Nephron progenitor cell (in vitro differentiated cells): ENCODE measurements at places on chromosomes 12 and 14.

DNA sequence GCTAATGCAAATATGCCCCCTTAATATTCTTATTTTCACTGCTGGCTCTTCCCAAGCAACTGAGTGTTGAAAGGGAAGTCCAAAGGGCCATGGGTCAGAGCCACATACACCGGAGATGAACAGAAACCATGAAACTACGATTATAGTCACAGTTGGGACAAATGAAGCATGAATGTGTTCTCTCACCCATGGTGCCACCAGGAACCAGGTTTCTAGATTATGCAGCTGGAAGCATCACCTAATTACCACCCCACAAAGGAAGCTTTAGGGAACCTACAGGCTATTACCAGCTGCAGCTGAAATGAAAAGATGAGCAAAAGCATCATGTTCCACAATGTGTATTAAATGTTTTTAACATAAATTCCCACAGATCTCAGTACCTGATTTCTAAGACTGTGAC lies 15.4 kb downstream of the TMTC1 start:
- no peaks in the 10 kb centered on the region for H3K4me1 ChIP-seq
- H3K27me3 ChIP-seq = no peaks in the 10 kb centered on the region
- H3K4me3 ChIP-seq = no peak overlapping the region
- no peak for DNase-seq
- H3K36me3 ChIP-seq = no peaks in the 10 kb centered on the region
- no peak overlapping the region for H3K27ac ChIP-seq

GRCh38 chr12:96786791-96787190 lies 120.3 kb upstream of the NEDD1 start:
- H3K36me3 ChIP-seq = no peaks in the 10 kb centered on the region
- no peak for DNase-seq
- H3K27me3 ChIP-seq = peaks cover 3% of the 10 kb centered on the region
- H3K27ac ChIP-seq = no peak overlapping the region

DNA sequence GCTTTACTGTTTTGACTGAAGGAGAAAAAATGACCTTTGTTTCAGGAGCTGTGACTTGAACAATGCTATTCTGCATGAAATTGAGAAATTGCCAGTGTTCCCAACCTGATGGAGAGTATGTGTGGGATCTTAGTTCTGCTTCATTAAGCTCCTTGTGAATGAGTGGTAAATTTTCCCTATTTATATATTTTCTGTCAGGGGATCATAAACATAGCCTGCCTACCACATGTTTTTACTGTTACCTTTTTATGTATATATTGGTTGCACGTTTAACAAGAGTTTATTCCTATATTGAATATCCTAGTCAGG lies 271.7 kb downstream of the PDZRN4 start:
- no peak overlapping the region for H3K4me3 ChIP-seq
- peaks cover 4% of the 10 kb centered on the region for H3K4me1 ChIP-seq
- peaks cover 4% of the 10 kb centered on the region for H3K27me3 ChIP-seq
- DNase-seq = no peak

DNA sequence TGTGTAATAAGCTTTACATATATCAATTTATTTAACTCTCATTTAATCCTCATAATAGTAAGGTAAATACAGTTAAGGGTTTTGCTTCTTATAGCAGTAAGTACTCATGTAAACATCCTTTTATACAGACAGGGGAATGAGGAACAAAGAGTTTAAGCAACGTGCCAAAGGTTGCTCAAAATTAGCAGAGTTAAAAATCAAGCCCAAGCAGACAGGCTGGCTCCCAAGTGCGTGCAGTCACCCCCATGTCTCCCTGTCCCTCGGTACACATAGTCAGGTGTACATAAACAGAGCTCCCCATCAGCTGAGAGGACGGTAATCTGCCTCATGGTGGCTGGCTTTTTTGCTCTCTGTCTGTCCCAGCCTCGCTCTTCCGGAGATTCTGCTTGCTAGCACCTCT lies 126.4 kb downstream of the DERA start:
- no peak overlapping the region for H3K27ac ChIP-seq
- DNase-seq = no peak
- H3K4me1 ChIP-seq = no peaks in the 10 kb centered on the region
- H3K4me3 ChIP-seq = no peak overlapping the region
- H3K27me3 ChIP-seq = peaks cover 3% of the 10 kb centered on the region
